NCI-H526 treated with DMSO at 0.1 percent for 48 hours (cell line): ENCODE measurements at places on chromosomes 3 and 15.

- DNase-seq = peak; percentile 47
These were observed 1.4 kb downstream of the FYTTD1 start for GRCh38 chr3:197750858-197751737.

DNA sequence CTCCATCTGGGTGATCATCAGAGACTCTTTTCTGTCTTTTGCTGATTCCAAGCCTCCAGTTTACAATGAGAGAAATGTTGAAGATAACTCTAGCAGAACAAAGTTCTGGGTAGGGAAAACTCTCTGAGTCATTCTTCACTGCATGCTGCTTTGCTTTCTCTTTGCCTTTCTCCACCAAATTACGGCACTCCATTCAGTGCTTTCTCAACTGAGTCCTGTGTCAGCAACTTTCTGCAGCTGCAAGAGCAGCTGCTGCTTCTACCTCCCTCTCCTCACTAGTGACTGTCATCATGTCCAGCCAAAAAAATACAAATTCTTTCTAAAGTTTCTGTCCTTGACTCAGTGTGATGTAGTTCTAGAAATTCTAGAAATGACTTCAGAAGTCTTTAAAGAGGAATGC lies 953.8 kb downstream of the IGSF11 start:
- DNase-seq = no peak

DNA sequence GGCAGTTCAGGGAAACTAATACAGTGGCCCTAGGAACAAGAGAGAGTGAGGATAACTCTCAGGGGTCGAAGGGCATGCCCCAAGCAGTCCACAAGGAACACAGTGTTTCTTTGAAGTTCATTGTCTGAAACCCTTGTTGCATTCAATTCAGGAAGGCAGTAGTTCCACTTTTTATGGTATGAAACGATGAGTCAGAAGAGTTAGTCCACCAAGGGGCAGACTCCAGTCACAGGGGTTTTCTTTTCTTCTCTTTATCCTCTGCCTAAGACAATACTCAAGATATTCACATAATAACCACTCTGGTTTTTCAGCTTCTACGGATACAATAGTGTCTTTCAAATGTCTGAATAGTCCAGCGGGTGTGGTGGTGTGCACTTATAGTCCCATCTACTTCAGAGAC lies 23.7 kb upstream of the TICRR start:
- DNase-seq = no peak

GRCh38 chr15:47553947-47554346 lies 163.4 kb upstream of the SEMA6D start:
- no peak for DNase-seq

- DNase-seq = no peak
These were observed 84.5 kb upstream of the NTRK3 start for GRCh38 chr15:88341006-88341405.

GRCh38 chr15:63880744-63881143 lies 47.0 kb upstream of the HERC1 start:
- DNase-seq = no peak

DNA sequence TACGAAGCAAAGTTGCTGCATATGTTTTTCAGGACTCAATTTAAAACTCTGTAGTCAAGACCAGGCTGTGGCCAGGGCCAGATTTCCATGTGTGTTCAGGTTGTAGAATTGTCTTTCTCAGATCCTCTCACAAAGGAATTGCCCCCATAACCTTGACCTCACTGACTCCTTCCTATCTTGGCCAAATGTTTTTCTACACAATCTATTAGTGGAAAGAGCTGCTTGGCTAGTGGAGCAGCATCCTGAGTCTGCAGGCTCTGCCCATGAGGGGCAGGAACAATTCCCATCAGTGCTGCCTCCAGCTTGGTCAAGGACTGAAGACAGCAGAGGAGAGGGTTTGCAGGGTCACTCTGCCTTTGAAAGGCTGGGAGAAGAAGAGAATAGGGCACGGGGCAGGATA lies 6.9 kb upstream of the TBC1D21 start:
- no peak for DNase-seq

GRCh38 chr15:82942691-82943090 lies 9.8 kb downstream of the HOMER2 start:
- DNase-seq = no peak

DNA sequence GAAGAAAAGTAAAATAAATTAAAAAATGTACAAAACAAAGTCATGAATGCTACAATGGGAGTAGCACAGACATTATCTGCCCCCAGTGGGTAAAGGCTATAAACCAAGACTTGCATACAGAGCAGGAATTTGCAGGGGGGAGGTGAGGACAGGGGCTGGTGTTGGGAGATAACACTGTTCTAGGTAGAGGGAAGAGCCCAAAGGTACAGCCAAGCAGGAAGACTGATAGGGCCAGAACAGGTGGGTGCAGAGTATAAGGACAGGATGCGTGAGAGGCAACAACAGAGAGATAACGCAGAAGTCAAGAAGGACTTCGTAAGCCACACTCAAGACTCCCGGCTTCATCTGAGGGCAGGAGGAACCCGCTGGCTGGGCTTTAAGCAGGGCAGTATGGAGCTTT lies 146.5 kb downstream of the CTNNB1 start:
- DNase-seq = no peak

DNA sequence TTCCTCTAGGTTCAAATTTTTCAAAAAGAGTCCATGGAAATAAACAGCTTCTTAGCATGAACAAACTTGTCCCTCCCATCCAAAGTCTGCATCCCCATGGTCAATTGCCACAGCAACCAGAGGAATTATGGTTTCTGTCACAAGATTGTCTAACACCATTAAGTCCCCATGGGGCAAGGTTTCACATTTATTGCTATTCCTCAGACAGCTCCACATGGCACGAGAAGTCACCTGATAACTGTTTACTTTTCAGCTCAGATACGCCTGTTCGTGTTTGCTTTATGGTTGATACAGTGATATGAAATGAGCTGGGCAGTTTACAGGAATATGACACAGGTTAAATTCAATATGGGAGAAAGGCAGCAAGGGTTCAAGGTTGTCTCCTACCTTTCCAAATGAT lies 37.9 kb upstream of the MUC13 start:
- peak; percentile 94 for DNase-seq

GRCh38 chr3:168714609-168715240 lies 619.0 kb upstream of the GOLIM4 start:
- no peak for DNase-seq

GRCh38 chr3:104514371-104514770 lies 852.3 kb upstream of the ALCAM start:
- no peak for DNase-seq

- DNase-seq = no peak
These were observed 756.3 kb downstream of the VGLL3 start for GRCh38 chr3:86234506-86235254.

DNA sequence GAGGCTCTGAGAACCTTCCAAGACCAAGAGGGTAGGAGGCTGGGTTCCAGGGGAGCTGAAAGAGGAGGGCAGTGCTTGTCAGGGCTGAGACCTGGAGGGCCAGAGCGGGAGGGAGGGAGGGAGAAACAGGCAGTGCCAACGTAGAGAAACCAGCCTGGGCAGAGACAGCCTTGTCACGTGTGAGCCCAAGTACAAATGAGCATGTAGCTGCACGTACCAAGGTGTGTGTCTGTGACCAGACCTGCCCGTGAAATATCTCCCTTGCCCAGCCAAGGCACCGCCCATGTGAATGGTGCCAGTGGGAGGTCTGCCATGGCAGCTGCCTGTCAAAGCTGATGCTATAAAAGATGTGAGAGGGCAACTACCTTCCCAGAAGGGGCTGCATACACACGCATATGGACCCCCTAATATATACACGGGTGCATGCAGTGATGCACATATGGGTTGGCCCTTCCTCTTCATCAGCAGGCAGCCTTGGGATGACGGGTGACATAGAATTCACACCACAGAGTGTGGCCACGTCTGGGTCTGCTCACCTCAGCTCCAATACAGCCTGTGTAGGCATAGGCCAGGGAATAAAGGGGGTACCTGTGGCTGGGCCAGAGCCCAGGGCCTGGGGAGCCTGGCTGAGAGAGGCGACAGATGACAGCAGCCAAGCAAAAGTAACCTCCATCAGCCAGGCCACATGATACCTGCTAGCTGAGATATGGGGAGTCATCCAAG lies 7.8 kb upstream of the CTDSPL start:
- no peak for DNase-seq

DNA sequence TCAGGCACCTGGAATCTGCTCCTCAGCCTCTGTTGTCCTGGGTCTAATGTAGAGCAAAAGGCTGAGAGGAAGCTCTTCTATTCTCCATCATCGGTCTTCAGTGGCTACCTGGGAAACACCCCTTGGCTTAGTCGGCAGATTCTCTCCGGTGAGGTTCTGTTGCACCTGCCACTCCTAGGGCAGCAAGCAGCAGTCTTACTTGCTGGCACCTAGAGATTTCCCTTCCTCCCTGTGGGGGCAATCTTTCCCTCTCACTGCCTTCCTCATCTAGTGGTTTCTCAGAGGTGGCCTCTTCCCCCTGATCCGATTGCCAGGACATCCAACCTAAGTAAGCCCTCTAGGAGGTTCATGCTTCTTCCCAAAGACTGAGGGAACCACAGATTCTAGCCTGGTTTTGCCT lies 60.8 kb downstream of the PLS1 start:
- DNase-seq = no peak

DNA sequence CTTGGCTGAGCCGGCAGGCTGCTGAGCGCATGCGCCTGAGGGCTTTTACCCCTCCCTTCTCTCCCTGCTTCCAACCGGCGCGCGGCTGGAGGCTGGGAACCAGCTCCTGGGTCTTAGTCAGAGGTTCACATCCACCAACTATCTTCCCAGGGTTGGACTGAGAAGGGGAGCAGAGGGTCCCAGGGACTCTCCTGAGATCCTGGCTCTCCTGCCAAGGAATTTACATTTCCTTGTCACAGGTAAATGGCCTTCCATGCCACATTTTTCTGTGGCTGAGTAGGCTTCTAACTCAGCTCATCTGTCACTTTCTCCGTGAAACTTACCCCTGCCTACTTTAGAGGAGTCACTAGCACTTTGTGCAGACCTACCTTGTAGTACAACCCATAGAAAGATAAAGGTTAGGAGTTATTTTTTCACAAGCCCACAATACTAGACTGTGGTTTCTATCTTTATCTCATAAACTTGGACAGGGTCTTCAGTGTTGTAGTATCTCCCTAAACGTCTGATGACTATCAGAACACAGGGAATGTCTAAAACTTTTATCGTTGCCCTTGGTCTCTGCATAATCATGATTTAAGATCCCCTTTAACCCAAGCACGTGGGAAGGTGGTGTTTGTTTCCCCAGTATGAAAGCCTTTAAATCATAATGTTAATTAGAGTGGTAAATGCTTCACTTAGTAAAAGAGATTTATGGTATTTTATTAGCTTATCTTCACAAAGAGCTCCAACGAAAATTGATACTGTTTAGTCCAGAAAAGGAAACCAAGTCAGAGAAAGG lies 638 bp upstream of the TBC1D5 start:
- DNase-seq = no peak

GRCh38 chr3:1583044-1583443 lies 490.2 kb downstream of the CNTN6 start:
- no peak for DNase-seq

DNA sequence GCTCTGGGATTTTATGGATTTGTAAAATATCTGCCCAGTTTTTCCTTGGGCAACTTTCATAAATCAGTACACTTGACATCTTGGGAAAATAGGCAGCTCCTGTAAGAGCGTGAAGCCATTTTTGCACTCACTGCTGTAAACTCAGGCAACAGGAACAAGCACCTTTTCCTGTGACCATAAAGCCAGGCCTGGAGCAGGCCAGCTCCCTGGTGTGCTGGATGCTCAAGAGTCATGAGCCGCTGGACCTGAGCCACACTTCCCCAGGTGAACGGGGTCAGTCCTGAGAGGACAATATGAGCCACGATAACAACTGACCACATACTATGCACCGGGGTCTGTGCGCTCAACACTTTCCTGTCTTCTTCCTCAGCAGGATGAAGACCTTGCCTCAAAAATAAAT lies 158.2 kb downstream of the NUP210 start:
- no peak for DNase-seq

DNA sequence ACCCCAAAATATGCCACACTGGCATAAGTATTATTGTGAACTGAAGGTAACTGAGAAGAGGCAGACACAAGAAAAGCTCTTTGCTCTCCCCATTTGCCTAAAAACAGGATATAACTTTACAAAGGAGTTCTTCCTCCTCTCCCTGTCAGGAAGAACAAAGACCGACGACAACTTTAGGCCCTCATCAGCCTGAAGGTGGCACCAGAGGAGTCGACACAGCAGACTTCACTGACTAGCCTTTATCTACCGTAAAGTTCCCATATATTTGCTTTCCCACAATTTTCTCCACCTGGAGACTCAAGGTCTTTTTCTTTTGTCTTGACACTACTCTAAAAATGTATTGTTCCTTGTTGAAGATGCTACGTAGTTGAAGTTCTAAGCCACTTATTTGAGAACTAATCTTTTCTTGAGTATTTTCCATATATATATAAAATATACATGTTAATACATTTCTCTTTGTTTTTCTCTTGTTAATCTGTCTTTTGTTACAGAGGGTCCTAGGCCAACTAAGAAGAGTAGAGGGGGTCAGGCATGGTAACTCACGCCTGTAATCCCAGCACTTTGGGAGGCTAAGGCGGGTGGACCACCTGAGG lies 16.2 kb upstream of the XIRP1 start:
- DNase-seq = peak; percentile 12

- peak; percentile 39 for DNase-seq
These were observed 104.5 kb downstream of the CHRNA7 start for GRCh38 chr15:32134842-32135241.

DNA sequence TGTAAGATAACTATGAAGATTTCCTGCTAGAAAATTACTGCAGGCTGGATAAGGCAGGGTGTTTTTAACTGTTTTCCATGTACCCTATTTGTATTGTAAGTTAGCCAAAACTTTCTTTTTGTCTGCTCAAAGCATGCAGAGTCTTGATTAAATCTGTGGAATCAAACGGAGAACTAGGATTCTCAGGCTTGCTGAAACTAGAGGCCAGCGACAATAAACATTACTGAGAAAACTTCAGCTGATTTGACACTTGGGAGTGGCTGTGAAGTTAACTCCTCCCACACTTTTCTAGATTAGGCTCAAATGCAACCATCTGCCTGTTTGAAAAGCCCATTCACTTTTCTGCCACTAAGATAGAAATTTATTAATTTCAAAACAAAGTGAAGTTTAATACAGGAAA lies 153.2 kb upstream of the FRMD4B start:
- no peak for DNase-seq

- DNase-seq = no peak
These were observed 12.9 kb downstream of the CD276 start for GRCh38 chr15:73697033-73697467.

- DNase-seq = no peak
These were observed 10.9 kb downstream of the GNB5 start for GRCh38 chr15:52180196-52180835.

GRCh38 chr15:43105077-43105736 lies 631 bp downstream of the UBR1 start:
- peak; percentile 16 for DNase-seq

DNA sequence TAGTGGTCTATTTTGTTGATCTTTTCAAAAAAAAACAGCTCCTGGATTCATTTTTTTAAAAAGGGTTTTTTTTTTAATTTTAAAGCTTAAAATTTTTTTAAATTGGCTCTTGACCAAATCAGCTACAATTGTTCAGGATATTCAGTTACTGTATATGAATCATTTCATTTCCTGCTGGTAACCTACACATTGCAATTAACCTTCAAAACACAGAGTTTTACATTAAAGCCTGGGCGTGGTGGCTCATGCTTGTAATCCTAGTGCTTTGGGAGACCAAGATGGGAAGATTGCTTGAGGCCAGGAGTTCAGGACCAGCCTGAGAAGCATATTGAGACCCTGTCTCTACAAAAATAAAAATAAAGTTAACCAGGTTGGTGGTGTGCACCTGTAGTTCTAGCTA lies 163.4 kb downstream of the ALDH1A2 start:
- DNase-seq = no peak
